Stimulated activated CD8-positive, alpha-beta memory T cell treated with anti-CD3 and anti-CD28 coated beads, Interleukin-4, amount 100 ng/mL, for 1 hour (primary cell): ENCODE measurements at places on chromosomes 7 and 10.

- DNase-seq, result no peak
These were observed 32.2 kb downstream of the ZCCHC24 start for GRCh38 chr10:79413196-79413595.

- no peak for DNase-seq
These were observed 1383.2 kb upstream of the CELF2 start for GRCh38 chr10:9634466-9634865.

GRCh38 chr10:13658264-13658663 is 71.5 kb downstream of the PRPF18 start:
- no peak for DNase-seq

GRCh38 chr10:124739119-124739921 is 4.9 kb downstream of the FAM53B start:
- DNase-seq, result no peak

GRCh38 chr7:31382722-31383121 is 42.2 kb upstream of the NEUROD6 start:
- no peak for DNase-seq

DNA sequence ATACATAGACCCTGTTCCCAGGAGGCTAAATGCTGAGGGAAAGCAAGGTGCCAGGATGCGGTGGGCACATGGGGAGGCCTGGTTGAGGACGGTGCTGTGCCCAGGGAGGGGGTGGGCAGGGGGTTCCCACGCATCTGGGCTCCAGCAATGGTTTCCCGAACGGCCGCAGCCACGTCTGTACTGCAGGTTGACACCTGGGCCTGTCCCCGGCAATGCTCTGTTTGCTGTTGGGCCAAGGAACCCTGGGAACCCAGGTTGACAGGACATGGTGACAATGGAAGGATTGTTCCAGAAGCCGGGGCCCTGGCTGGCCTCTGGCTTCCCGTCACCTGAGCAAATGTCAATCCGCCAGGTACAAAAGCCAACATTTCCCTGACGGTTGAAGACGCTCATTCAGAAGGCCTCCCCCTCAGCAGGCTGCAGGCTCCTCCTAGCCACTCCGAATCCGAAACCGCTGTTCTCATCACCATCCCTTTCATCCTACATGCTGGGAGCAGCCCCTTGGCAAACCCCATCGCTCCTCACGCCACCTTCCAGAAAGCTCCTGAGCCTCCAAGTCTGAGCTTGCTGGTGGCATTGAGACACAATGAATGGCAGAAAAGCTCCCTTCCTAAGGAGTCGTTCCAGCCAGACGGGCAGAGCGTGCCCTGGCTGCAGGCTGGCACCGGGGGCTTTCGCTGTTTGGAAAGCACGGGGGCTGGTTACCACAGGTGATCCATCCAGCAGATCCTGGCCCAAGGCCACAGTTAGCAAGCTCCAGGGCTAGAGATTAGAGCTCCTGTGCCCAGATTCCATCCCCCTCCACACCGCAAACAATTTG is 31.2 kb downstream of the SPOCK2 start:
- no peak for DNase-seq

DNA sequence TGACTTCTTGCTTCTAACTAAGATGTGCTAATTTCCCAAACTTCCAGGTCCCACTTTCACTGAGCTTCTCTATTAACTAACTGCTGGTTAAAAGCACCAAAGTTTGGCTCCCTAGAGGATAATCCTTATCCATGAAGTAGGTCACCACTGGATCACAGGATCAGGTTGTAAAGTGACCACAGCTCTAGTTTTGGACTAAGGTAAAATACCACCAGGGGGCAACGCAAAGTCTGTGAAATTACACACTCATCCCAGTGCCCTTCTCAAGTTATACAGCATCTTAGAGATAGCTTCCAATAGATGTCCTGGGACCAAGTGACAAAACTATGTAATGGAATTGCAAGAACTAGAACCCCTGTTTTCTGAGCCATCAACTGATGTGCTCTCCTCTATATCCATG is 116.4 kb upstream of the ASAH2 start:
- DNase-seq, result no peak

GRCh38 chr10:72146559-72147323 is 58.4 kb upstream of the SPOCK2 start:
- no peak for DNase-seq

- no peak for DNase-seq
These were observed 76.0 kb upstream of the ARMC3 start for GRCh38 chr10:22851865-22852239.

DNA sequence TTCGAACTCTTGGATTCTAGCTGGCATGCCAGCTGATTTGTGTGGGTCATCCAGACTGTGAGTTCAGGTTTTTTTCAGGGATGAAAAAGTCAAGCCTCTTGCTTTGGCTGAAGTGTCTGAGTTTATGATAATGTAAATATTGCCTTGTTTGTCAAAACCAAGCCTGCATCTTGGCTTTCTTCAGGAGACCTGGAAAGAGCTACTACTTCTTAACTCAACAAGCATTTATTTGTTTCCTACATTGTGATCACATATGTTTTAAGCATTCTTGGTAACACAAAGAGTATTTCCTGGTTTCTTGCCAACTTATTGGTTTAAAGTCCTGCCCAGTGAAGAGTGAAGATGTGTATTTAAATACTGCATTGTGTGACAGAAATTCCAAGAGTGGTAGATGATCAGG is 407.1 kb downstream of the LRMDA start:
- DNase-seq, result no peak

DNA sequence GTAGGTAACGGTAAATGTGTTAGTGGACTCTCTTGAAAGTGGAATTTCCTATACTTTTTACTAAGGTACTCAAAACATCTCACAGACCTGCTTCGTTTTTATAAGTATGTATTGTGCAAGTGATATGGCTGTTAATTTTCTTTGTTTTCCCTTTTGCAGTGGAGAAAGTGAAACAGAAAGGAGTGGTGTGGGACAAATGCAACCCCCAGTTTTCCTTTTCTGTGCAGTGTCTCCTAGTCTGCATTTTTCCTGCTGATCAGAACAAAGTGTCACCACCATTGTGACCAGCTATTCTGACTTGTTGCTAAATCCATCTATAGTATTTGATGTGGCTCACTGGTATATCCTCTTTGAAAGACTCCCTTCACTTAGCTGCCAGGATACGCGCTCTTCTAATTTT is 410.0 kb downstream of the EXOC4 start:
- no peak for DNase-seq

DNA sequence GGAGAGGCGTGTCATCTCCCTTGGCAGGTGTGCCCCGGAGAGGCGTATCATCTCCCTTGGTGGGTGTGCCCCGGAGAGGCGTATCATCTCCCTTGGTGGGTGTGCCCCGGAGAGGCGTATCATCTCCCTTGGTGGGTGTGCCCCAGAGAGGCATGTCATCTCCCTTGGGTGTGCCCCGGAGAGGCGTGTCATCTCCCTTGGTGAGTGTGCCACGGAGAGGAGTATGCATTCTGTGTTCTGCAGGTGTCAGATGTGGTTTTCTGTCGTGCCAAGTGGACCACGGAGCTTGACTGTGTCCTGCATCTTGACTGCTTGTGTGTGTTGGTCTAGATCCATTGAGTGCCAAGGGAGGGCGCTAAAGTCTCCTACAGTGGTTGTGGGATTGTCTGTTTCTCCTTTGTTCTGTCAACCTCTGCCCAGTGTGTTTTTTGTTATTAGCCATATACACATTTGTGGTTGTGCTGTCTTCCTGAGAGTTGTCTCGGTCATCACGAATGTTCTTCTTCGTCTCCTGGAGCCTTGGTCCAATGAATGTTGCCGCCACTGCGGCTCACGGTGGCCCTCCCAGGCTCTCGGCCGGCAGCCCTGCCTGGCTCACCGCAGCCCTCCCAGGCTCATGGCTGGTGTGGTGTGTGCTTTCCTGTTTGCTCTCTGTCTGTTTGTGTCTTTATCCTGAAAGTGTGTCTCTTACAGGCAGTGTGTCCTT is 96.8 kb downstream of the INPP5A start:
- no peak for DNase-seq

GRCh38 chr7:140084972-140085371 is 22.2 kb upstream of the PARP12 start:
- no peak for DNase-seq

GRCh38 chr10:42998481-42999384 is 78.1 kb upstream of the RET start:
- no peak for DNase-seq

- no peak for DNase-seq
These were observed 61.0 kb downstream of the CAMK2B start for GRCh38 chr7:44264221-44264931.
